ENCODE measurements at places on chromosomes 3 and 15.

DNA sequence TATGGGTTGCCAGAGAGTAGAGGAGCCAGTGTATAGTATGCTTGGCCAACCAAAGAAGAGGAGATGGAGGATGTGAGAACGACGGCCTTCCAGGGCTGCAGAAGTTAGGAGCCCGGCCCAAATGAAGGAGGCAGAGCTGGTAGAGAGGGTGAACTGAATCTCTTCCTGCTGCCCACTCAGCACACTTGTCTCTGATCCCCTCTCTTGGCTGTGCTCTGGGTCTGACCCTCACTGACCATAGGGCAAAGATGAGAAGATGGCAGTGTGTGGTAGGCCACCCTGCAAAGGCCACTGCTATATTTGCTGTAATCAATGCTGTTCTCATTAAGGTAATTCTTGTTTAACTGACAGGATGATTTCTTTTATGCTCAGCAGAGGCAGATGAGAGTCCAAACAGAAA lies 256.0 kb downstream of the OCA2 start:
- no peaks in the 10 kb centered on the region for H3K4me1 ChIP-seq
- H3K36me3 ChIP-seq, result no peaks in the 10 kb centered on the region
- no peak overlapping the region for H3K4me3 ChIP-seq
- H3K27me3 ChIP-seq, result no peaks in the 10 kb centered on the region
- no peak for DNase-seq

- H3K27ac ChIP-seq, result no peak overlapping the region
- H3K4me3 ChIP-seq, result no peak overlapping the region
- H3K27me3 ChIP-seq, result no peaks in the 10 kb centered on the region
- H3K36me3 ChIP-seq, result no peaks in the 10 kb centered on the region
Measured at GRCh38 chr3:71511446-71511845, 72.1 kb downstream of the FOXP1 start.

- H3K4me1 ChIP-seq, result no peaks in the 10 kb centered on the region
- no peaks in the 10 kb centered on the region for H3K36me3 ChIP-seq
- no peak overlapping the region for H3K27ac ChIP-seq
- no peak for DNase-seq
Measured at GRCh38 chr15:67303490-67304363, 49.1 kb downstream of the IQCH start.

GRCh38 chr15:24823473-24823872 lies 131.3 kb upstream of the SNRPN start:
- no peaks in the 10 kb centered on the region for H3K36me3 ChIP-seq
- H3K4me3 ChIP-seq, result no peak overlapping the region
- no peaks in the 10 kb centered on the region for H3K4me1 ChIP-seq

DNA sequence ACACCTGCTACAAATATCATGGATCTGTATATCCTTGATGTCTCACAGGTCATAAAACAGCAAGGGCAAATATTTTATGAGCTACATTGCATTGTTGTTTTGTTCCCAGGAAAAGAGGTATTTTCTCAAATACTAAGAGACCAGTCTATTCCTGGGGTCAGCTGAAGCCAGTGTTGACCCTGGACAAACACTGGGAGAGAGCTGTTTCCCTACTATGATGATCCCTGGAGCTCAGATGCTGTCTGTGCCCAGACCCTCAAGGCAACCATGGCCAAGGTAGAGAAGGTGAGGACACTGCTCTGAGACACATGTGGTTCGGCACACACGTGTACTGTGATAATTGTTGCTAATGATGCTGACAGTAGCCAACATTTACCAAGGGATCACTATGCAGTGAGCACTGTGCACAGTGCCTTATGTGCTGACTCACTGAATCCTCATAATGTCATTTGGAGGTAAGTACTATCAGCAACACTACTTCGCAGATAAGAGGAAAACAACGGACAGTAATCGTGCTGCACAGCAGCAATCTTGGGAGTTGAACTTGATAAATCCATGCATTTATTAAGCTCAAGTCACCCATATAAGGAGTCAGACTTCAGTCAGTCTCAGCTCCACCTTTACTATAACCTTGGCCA lies 943.6 kb downstream of the FHIT start:
- no peaks in the 10 kb centered on the region for H3K4me1 ChIP-seq
- DNase-seq, result no peak
- H3K27me3 ChIP-seq, result no peaks in the 10 kb centered on the region
- H3K36me3 ChIP-seq, result no peaks in the 10 kb centered on the region
- no peak overlapping the region for H3K4me3 ChIP-seq
- H3K27ac ChIP-seq, result no peak overlapping the region

GRCh38 chr3:49867400-49867799 lies 2.3 kb downstream of the CAMKV start:
- DNase-seq, result no peak
- no peaks in the 10 kb centered on the region for H3K36me3 ChIP-seq
- peak overlapping the region; percentile 47 for H3K4me3 ChIP-seq
- peaks cover 7% of the 10 kb centered on the region for H3K4me1 ChIP-seq
- peaks cover 59% of the 10 kb centered on the region for H3K27me3 ChIP-seq
- no peak overlapping the region for H3K27ac ChIP-seq

All from T-helper 17 cell (primary cell).